MM.1S (cell line): ENCODE measurements at places on chromosomes 11 and 22.

- DNase-seq = no peak
Observed at GRCh38 chr11:46183819-46184218, 62.6 kb upstream of the PHF21A start.

- no peak for DNase-seq
Observed at GRCh38 chr11:71103266-71103665, 149.1 kb downstream of the SHANK2 start.

DNA sequence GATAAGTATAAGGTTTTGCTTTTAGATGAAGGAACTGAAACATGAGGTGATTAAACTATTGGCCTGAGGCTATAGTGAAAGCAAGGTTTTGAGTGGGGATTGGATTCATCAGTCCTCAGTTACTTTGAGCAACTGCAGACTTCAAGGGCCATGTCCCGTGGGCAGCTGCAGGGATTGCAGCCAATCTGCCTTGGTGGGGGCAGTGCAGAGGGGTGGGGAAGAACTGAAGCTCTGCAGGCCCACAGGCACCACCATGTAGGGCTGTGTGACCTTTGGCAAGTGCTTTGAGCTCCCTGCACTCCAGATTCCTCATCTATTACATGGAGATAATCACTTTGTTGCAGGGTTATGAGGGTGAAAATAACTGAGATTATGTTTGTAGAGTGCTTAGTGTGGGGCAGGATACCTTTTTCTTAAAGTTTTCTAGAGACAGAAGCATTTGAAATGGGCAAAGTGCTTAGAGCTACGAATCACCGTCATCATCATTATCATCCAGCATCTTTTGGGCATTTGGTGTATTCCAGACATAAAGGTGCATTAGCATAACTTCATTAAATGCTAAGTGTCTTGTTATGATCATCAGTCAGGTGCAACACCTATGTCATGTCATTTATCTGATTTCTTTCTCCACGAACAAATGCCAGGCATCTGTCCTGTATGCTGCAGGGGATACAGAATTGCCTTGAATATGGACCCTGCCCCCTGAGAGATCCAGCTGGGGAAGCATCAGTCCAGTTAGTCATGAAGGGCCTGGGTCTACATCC is 72.1 kb upstream of the TENM4 start:
- no peak for DNase-seq

- DNase-seq = no peak
Observed at GRCh38 chr11:129041611-129042018, 98.9 kb upstream of the TP53AIP1 start.

- no peak for DNase-seq
Observed at GRCh38 chr22:17980638-17981051, 43.7 kb downstream of the MICAL3 start.

GRCh38 chr11:131629925-131630540 is 259.6 kb downstream of the NTM start:
- DNase-seq = no peak

GRCh38 chr11:71279916-71280645 is 27.7 kb upstream of the SHANK2 start:
- DNase-seq = no peak

DNA sequence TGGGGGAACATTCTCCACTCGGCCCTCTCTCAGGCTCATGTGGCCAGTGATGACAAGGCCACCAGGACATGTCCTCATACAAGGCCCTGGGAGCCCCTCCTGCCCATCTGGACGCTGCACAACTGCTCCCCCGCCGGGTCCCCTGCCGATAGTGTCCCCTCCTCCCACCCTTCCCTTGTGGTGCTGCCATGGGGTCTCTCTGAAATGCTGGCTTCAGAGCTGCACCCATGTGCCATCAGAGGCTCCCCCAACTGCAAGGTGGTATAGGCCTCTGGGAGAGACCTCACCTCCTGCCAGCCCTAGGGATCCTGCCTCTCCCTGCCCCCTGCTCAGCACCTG is 113.0 kb downstream of the KCNQ1OT1 start:
- no peak for DNase-seq

DNA sequence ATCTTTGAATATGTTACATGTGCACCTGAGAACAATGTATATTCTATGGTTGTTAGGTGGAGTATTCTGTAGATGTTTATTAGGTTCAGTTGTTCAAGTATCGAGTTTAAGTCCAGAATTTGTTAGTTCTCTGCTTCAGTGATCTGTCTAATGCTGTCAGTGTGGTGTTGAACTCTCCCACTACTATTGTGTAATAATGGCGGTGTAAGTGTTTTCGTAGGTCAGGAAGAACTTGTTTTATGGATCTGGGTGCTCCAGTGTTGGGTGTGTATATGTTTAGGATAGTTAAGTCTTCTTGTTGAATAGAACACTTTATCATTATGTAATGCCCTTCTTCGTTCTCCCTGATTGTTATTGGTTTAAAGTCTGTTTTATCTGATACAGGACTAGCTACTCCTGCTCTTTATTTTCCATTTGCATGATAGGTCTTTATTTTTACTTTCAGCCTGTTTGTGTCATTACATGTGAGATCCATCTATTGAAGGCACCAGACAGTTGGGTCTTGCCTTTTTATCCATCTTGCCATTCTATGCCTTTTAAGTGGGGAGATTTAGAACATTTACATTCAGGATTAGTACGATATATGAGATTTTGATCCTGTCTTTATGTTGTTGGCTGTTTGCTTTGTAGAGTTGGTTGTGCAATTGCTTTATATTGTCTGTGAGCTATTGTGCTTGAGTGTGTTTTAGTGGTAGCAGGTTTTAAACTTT is 121.6 kb downstream of the DDX10 start:
- DNase-seq = no peak

DNA sequence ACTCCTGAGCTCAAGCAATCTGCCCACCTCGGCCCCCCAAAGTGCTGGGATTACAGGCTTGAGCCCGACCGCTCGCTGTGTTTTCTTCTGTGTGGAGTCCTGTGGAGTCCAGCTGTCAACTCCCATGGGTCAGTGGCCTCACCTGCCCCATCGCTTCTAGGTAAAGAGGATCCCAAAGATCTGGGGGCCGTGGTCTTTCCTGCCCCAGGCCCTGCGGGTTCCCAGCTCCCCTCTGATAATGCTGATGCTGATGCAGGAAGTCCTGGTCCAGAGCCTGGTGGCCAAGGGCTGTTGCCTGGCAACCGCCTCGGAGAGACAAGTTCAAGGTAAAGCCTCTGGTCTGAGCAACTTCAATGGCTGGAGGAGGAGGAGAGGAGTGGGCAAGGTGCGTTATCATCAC is 9.6 kb downstream of the SSTR3 start:
- no peak for DNase-seq

DNA sequence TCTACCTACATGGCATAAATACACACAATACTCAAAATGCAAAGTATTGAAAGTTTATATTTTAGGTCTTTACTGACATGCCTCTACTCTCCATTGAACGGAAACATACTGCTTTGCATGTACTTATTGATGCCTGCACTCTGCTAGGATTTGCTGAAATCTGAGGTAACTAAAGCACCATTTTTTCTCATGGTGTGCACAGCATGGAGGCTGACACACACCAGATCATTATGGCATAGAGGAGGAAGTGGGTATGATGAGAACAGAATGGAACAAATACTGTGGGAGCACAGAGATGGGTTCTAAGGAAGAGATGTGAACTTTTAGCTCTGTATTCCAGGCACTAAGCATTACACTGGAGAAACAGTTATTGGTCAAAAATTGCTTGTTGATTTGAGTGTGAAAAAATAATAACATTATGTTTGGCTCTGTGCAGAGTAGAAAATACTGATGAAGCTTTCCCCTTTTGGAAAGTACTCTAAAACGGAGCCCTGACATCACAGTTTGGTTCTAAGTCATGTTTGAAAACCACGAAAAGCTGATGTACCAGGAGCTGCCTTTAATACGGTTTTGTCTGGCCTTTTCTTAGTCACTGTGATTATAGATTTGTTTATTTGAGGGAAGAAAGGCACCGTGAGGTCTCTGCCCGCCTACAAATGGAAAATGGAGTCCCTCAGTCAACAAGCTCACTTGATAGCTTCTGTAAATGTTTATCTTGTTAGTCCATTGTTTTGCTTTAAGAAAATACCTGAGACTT is 5.6 kb downstream of the OR52R1 start:
- no peak for DNase-seq

- DNase-seq = no peak
Observed at GRCh38 chr22:21778705-21779363, 43.2 kb upstream of the YPEL1 start.

- DNase-seq = no peak
Observed at GRCh38 chr11:57131080-57131790, 50.5 kb upstream of the LRRC55 start.

DNA sequence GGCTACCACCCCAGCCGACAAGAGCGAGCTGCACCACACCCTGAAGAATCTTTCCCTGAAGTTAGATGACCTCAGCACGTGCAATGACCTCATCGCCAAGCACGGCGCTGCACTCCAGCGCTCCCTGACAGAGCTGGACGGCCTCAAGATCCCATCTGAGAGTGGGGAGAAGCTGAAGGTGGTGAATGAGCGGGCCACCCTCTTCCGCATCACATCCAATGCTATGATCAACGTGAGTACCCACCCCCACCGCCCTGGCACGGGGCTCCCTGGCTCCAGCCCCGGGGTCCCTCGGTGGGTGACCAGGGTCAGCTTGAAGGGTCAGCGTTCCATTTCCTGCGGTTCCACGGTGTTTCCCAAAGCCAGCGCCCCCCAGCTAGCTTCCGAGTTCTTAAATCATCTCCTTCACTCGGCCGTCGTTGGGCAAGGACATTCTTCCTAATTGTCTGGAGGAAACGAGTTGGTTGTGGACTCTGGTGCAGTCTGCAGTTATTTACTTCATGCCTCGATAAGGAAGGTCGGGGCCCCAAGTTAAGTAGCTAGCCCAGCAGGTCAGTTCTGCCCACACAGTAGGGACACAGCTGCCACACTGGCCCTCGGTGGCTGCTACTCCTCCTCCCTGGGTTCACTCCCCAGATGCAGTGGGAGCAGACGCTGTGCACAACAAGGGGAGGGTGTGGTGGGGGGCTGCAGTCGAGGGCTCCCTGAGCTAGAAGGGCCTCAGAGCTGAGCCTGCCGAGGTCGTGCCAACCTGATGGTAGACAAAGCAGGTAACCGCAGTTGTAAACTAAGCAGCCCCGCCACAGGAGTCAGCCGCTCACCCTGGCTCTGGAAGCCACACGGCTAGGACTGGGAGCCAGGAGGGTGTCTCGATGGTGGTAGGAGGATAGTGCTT is 97.9 kb downstream of the MORC2 start:
- no peak for DNase-seq

DNA sequence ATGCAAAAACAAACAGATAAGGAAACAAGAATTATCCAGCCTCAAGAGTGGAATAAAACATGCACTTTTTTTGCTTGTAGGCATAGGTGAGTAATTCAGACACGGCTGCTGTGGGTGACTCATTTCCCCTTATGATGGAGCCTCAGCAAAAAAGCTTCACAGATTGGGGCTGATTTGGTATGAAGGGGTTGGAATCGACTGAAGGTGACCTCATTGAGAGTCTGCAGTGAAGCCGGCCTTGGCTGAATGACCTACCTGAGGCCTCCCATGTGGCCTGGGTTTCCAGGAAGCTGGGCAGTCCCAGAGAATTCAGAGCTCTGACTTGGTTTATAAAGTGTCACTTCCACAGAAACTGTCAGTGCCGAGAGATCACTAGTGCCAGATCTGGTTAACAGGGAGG is 34.2 kb upstream of the VPREB1 start:
- DNase-seq = peak; percentile 41

DNA sequence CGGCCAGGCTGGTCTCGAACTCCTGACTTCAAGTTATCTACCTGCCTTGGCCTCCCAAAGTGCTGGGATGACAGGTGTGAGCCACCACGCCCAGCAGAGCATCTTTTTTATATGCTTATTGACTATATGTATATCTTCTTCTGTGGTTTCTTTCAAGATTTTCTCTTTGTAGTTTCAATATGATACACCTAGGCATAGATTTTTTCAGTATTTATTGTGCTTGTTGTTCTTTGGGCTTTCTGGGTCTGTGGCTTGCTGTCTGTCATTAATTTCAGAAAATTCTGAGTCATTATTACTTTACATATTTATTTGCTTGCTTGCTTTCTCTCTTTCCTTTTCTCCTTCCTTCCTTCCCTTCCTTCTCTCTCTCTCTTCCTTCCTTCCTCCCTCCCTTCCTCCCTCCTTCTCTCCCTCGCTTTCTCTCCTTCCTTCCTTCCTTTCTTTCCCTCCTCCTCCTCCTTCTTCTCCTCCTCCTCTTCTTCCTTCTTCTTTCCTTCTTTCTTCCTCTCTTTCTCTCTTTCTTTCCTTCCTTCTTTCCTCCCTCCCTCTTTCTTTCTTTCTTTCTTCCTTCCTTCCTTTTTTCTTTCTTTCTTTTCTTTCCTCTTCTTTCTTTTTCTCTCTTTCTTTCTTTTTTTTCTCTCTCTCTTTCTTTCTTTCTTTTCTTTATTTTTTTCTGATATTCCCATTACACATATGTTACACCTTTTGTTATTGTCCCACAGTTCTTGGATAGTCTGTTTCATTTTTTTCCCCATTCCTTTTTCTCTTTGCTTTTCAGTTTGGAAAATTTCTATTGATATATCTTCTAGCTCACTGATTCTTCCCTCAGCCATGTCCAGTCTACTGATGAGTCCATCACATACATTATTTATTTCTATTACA is 10.9 kb upstream of the DCHS1 start:
- DNase-seq = no peak

DNA sequence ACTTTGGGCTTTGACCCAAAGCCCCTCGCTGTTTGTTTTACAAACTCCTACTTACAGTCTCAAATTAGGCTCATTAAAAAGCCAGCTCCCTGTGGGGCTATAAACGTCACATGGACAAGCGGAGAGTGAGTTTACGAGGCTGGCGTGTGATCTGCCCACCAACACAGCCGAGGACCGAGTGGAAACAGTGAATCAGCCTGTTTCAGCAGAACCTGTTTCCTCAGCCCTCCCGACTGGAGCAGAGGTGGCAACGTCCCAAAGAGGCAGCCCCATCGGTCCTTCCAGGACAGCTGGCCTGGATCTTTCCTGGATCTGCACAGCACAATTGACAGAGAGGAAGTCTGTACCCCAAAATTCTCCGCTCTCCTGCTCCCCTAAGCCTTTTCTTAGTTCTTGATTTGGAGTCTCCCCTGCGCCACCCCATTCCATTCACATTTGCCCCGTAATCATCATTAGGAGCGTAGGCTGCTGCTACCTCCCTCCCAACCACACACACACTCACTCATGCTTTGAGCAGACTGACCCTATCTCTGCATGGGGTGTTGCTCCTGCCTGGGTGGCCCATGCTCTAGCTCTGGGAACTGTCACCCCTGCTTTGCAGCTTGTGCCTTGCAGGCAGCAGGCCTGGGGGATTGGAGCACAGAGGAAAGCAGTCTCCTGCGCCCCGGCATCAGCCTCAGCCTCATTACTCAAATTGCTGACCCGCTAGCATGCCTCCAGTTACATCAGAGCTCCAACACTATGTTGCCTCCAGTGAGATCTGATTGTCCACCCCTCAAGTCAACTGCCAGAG is 117.8 kb downstream of the NAT10 start:
- no peak for DNase-seq
